Stimulated activated CD4-positive, alpha-beta T cell treated with anti-CD3 and anti-CD28 coated beads, Interleukin-15, amount 100 ng/mL, for 48 hours (primary cell): ENCODE measurements at places on chromosomes 4 and X.

- DNase-seq = no peak
These were observed 14.9 kb downstream of the ELF4 start for GRCh38 chrX:130095249-130096030.

DNA sequence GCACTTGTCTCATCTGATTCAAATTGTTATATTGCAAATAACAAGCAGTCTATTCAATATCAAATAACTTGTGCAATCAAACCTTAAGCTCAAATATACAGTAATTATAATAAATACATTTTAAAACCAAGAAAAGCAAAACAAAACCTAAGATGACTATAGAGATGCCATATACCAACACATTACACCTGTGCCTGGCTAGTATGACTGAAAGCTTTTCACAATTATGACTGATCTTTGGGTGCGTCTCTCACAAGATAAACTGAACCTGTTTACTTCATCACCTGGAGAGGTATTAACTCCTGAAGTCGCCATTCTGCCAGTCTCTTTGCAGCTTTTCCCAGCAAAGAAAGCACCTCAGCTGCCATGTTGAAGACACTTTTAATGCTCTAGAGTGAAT lies 41.3 kb downstream of the ACSL4 start:
- no peak for DNase-seq

- DNase-seq = no peak
These were observed 6.7 kb downstream of the NRK start for GRCh38 chrX:105829011-105829410.

DNA sequence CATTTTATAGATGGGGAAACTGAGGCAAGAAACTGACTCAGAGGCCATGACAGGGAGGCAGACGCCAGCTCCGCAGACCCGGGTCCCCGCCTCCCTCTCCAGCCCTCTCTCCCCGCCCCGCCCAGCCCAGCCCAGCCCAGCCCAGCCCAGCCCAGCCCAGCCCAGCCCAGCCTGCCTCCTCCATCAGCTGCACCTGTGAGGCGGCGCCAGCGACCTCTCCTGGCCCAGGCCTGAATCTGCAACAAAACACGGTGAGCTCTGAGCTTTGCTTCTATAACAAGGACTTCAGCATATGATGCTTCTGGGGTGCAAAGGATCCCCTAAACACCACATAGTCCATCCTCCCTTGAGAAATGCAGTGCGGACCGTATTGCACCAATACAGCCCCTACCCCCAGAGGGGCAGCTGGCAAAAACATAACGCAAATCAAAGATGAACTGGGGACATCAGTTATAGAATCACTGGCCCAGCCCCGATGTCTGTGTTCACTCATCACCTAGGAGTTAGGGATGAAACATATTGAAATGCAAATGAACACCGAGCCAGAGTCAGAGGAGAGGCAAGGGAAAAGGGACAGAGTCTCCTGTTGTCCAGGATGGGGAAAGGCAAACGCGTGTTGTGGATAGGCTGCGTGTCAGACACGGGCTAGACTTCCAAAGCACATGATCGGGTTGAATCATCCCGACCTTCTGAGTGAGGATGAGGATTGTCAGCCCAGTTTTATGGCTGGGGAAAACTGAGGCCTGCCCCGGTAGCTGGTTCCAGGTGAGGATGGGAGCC lies 216.1 kb upstream of the PSAPL1 start:
- DNase-seq = no peak

GRCh38 chrX:136210806-136211205 lies 40.4 kb downstream of the MAP7D3 start:
- no peak for DNase-seq

- DNase-seq = no peak
These were observed 307.4 kb upstream of the SMIM31 start for GRCh38 chr4:164446516-164446915.

GRCh38 chrX:42978655-42979379 lies 200.9 kb upstream of the PPP1R2C start:
- DNase-seq = no peak

DNA sequence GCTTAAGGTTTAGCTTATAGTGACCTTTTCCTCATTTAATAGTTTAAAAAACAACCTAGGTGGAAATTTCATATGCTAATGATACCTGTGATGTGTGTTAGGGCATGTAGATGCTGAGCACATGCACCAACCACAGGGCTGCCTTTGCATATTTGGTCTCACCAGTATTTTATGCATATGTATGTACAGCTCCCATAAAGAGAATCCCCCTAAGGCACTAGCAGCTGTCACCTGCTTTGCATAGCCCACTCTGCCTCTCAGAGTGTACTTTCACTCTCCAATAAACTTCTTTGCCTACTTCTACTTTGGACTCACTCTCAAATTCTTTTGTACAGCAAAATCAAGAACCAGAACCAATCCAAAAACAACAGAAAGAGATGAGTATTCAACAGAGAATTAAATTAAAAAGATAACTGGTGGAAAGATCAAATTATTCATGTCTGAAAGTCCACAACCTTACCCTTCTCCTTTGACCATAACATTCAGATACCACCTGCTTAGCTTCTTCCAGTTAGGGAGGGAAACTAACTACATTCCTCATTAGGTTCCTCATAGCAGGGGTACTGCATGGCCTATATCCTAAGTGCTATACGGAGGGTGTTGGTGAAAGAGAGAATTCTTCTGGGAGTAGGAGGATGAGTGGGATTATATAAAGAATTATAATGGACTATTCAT lies 250.5 kb downstream of the STPG2 start:
- DNase-seq = no peak

DNA sequence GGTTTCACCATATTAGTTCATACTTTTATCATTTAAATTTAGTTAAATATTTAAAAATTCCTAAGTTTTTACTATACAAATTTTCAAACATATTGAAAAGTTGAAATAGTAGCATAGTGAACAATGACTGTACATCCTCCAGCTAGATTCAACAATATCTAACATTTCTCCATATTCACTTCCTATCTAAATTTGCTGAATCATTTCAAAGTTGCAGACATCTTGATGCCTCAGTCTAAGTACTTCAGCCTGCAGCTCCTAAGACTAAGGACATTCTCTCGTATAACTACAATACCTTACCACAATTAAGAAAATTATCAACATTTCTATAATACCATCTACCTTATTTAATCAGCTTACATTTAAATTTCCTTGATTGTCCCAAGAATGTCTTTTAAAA lies 132.7 kb downstream of the TMEM164 start:
- DNase-seq = no peak
